ENCODE measurements at places on chromosomes 6 and 20.

- DNase-seq = no peak
These were observed 55.7 kb downstream of the KHDC1L start for GRCh38 chr6:73169633-73170032.

GRCh38 chr6:126890055-126890454 is 228.4 kb upstream of the RSPO3 start:
- DNase-seq = no peak

DNA sequence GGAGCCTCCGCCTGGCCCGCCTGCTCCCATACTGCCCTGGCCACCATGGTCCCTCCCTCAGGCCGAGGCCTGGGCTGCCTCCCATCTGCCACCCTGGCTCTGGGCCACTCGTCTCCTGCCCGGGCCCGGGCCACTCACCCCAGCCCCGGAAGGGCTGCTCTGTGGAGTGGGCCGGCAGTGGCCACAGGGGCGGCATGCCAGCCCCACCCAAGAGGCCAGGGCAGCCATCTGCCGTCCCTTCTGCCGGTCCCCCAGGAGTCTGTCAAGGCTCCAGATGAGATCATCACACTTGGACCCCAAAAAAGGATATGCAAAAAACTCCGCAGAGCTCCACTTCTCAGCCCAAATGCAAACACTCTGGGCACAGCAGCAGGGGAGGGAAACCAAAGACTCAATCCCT is 23.8 kb upstream of the TLDC2 start:
- no peak for DNase-seq

DNA sequence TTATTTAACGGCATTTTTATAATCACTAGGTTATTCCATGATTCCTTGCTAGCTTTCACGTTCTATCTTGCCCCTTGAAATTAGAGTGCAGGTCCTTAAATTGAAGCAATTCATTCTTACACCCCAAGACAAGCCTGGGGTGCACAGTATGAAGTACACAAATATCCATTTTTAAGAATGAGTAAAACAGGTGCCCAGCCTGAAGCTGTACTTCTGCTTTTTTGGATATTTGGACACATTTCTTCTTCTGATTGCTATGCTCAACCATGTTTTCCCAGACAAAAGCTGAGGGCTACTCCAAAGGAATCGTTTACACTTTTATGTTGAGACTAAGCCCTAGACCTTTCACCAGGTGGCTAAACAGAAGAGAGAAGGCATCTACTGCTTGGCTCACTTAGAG is 7.9 kb upstream of the TAGAP start:
- no peak for DNase-seq

DNA sequence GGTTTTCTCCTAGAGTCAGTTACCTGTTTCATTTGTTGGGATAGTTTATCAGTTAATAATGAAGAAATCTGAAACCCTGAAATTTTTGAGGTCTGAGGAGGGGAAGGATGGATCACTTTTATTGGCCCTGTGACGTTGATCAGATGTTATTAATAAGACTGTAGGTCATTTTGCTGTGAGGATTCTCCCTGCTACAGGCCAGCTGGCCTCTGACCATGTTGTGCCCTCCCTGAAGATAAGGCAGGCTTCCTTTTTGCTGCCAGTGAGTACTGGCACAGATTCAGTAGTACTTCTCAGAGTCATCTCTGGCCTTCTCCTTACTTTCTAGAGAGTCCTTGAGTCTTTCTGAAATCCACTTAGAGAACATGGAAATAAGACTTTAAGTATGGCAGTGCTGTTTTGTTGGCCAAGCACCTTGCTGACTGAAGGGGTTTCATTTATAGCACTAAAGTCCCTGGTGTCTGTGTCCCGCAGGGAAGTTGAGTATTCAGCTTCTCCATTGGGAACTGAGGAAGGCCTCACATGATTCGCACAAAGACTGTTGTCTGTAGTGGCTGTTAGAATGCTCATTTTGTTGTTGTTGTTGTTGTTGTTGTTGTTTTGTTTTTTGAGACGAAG is 202.6 kb downstream of the DTNBP1 start:
- no peak for DNase-seq

DNA sequence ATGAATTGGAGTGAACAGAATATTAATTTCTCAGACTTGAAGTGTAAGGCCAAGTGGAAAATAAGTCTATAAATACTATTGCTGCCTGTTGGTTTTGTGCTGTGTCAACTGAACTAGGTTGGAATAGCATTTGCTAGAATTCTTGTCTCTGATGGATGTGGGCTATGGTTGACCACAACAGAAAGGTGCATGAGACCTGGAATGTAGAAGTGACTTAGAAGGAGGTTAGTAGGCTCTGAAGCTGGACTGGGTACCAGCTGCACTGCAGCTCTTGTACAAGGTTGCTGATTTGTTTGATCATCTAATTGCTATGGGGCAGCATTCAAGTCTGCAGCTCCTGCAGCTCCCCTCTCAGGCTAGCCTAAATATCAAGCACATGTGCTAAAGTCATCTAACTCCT is 479.0 kb upstream of the NRSN1 start:
- no peak for DNase-seq

- no peak for DNase-seq
These were observed 7.9 kb downstream of the PEX6 start for GRCh38 chr6:42970871-42971612.

DNA sequence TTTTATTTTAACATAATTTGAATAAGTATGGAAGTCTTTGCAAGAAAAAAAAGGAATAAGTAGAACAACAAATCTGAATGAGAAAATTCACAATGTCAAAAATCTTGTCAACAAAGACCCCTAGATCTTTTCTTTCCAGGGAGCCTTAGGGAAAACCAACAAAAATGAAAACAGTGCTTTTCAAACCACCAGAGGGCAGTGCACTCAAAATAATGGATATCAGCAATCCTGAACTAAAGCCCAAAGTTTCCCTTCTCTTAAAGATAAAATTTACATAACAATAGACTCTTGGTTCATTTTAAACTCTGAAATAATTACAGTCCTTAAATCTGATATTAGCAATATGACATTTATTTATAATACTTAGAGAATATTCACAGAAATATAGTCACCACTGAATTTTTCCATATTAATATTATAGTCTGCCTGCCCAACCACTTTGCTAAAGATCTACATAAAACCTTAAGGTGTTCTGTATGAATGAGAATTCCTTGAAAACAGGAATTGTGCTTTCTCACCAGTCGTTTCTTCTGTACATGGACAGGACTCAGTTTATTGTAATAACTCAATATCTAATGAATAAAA is 105.3 kb upstream of the BMP5 start:
- no peak for DNase-seq

DNA sequence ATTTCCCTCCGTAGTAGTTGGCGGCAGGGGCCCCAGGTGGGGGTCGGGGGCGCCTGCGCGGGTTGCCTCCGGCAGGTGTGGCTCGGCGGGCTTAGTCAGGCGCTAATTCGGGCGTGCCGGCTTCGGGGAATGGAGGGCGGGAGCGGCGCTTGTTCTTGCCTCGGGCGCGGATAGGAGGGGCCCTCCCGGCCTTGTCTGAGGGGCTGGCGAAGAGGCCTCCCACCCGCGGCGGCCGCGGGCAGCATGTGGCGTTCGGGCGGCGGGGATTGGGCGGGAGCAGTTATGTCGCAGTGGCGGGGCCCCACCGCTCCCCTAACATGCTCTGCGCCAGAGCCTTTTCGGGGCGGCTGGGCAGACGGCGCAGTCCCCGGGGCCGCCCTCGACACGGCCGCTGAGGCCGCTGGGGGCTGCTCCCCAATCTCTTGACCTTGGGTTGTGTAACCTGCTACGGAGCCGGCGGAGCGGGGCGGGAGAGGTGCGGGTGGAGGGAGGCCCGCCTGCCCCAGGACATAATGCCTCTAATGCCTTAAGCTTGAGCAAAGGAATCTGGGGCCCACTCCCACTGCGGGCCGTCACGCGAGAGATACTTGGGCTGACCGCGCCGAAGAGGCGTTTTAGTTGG is 1.1 kb downstream of the AMD1 start:
- peak; percentile 81 for DNase-seq

DNA sequence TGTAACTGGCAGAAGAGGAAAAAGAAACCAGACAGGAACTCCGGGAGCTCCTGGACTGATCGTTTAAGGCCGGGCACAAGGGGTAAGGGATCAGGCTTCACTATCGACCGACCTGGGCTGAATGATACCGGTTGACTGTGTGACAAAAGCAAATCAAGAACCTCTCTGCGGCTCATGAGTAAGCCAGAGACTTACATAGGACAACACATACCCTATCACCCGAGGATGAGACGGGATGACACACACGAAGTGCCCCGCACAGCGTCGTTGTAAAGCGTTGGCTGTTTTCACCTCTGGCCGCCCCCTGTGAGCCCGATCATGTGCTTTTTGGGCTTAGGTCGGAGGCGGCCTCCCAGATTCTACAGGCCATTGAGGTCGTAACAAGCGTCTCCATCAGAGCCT is 695 bp upstream of the TGIF2 start:
- DNase-seq = peak; percentile 81

GRCh38 chr6:153790876-153791473 is 248.1 kb upstream of the OPRM1 start:
- DNase-seq = no peak

GRCh38 chr6:170296746-170297575 is 6.1 kb upstream of the DLL1 start:
- no peak for DNase-seq

- no peak for DNase-seq
These were observed 195.0 kb downstream of the KHDC1L start for GRCh38 chr6:73030257-73030656.

DNA sequence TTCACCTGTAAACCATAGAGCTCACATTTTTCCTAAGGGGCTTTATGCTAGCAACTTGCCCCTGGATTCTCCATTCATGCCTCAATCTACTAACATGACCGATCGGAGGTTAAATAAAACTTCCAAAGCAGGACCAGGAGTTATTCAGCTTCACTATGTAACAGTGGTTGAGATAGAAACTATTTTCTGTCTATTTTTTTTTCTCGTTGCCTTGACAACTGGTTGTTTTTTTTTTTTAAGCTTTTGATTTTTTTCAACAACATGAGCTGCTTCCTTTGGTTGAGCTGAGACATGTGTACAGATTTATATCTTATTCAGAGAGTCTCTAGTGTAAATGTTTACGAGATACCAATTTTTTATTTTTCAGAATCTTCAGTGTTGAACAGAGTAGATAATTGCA is 85.7 kb downstream of the SHLD1 start:
- no peak for DNase-seq
